ENCODE measurements at places on chromosomes 5 and 9. TPM values are rescaled to one million over a fixed set of nuclear protein-coding genes. Genes with fewer than 3 reads are reported as not detected.

DNA sequence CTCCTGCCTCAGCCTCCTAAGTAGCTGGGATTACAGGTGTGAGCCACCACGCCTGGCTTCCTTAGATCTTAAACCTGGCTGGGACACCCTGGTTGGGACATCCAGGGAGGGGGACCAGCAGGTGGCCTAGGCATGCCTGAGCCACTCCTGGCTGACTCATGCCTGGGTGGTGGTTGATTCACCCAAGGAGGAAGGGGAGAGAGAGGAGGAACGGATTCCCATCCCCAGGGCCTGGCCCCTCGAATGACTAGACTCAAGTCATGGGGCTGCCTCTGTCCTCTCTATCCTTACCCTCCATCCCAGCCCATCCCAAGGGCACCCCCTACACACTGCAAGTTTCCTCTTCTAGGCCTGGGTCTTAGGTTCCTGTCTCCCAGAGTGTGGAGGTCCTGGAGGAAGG is 12.7 kb downstream of the EEIG1 start:
- DNase-seq, result no peak
- H3K4me3 ChIP-seq, result no peak overlapping the region
- peaks cover 48% of the 10 kb centered on the region for H3K4me1 ChIP-seq

DNA sequence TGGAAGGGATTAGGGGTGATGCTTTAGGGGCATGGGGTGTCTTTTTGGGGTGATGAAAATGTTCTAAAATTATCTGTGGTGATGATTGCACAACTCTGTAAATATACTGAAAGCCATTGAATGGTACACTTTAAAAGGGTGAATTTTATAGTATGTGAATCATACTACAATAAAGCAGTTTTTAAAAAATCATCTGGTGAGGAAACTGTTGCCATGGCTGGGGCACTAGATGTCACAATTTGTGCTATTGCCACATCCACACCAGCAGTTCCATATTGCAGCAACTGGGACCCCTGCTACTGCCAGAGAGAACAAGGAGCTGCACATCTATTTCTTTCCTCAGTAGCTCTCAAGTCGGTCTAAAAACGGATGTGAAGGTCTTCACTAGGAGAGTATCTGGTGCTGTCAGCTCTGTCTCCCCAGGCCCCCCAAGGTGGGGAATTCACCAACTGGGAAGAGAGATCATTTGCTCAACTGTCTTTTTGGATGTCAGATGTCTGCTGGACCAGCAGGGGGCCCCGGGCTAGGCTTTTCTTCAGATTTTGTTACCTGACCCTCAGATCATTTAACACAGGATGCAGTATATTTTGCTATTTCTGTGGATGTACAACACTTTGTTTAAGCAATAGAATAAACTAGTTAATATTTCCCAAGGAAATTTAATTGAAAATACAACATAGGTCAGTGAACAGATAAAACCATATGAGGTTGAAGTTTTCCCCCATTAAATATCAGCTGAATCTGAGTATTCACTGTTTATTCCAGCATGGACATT is 13.2 kb downstream of the CMYA5 start:
- no peak overlapping the region for H3K4me3 ChIP-seq
- no peak overlapping the region for H3K27ac ChIP-seq
- no peaks in the 10 kb centered on the region for H3K27me3 ChIP-seq
- H3K4me1 ChIP-seq, result no peaks in the 10 kb centered on the region

- H3K4me1 ChIP-seq, result no peaks in the 10 kb centered on the region
- no peak overlapping the region for H3K4me3 ChIP-seq
- H3K27ac ChIP-seq, result no peak overlapping the region
Observed at GRCh38 chr5:40235471-40236400, 444.0 kb upstream of the PTGER4 start.

DNA sequence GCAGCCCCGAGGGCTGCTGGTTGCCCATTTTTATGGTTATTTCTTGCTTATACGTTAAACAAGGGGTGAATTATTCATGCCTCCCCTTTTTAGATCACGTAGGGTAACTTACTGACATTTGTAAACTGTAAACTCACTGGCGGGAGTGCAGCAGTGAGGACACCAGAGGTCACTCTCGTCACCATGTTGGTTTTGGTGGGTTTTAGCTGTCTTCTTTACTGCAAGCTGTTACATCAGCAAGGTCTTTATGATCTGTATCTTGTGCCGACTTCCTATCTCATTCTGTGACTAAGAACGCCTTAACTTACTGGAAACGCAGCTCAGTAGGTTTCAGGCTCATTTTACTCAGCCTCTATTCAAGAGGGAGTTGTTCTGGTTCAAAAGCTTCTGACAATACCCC is 155.0 kb upstream of the PRDM9 start:
- peak; percentile 20 for DNase-seq
- H3K4me1 ChIP-seq, result no peaks in the 10 kb centered on the region
- H3K36me3 ChIP-seq, result no peaks in the 10 kb centered on the region
- no peaks in the 10 kb centered on the region for H3K27me3 ChIP-seq

- DNase-seq, result no peak
- no peak overlapping the region for H3K27ac ChIP-seq
- H3K4me3 ChIP-seq, result no peak overlapping the region
- H3K4me1 ChIP-seq, result no peaks in the 10 kb centered on the region
Observed at GRCh38 chr5:51278539-51278938, 104.7 kb upstream of the ISL1 start.

- H3K36me3 ChIP-seq, result no peaks in the 10 kb centered on the region
- H3K4me3 ChIP-seq, result peak overlapping the region; percentile 87
- H3K27me3 ChIP-seq, result no peaks in the 10 kb centered on the region
- H3K4me1 ChIP-seq, result peaks cover 16% of the 10 kb centered on the region
Observed at GRCh38 chr5:14143841-14144585, 871 bp downstream of the TRIO start.

DNA sequence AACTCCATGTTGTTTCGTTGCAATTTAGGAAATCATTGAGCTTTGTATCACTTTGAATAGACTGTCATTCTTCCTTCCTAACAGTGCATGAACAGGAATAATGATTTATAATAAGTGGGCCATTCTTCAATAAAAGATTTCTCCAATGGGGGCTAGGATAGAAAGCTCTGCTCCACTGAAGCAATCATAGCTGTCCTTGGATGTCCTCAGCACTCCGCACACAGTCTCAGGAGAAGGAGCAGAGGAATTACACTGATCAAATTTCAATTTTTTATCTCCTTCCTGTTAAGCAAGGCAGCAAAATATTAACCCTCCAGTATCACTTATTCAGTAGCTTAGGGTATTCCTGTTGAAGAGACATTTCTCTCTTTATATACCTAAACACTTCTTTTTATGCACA is 532.7 kb upstream of the ST8SIA4 start:
- no peaks in the 10 kb centered on the region for H3K36me3 ChIP-seq
- H3K27me3 ChIP-seq, result no peaks in the 10 kb centered on the region
- no peak overlapping the region for H3K4me3 ChIP-seq
- no peaks in the 10 kb centered on the region for H3K4me1 ChIP-seq
- H3K27ac ChIP-seq, result no peak overlapping the region
- DNase-seq, result no peak

DNA sequence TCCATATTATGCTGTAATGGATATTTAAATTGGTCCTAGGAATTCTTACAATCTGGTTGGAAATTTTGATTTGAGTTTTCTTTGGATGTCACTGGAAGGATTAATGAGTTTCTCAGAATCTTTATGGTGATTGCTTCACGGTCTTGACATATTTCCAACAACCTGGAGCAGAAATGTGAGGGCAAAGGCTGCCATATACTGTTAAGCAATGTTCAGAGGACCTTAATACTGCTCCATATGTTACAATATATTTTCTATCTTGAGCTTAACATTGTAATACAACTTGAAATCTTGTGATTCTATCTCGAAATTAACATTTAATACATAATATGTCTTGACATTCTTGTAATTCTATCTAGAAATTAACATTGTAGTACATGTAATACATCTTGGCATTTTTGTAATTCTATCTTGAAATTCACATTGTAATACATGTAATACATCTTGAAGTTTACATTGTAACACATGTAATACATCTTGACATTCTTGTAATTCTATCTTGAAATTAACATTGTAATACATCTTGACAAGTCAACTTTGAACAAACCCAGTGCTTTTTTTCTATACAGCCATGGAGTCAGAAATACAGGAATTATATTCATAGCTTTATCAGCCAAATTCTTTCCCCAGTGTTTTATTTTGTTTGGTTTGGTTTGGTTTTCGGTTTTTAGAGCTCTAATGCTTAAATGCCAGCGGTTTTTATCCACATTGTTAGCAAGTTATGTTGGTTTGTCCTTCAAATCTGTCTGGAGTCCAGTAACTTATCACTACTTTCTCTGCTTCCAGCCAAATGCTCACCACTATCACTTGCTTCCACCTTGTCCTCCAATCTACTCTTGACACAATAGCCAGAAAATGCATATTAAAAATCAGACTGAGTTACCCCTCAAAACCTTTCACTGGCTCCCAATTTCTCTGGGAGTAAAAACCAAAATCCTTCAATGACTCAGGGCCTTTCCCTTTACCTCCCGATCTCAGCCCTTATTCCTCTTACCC is 3.0 kb upstream of the TUT7 start:
- no peaks in the 10 kb centered on the region for H3K27me3 ChIP-seq
- no peak overlapping the region for H3K27ac ChIP-seq
- H3K4me3 ChIP-seq, result no peak overlapping the region
- H3K36me3 ChIP-seq, result no peaks in the 10 kb centered on the region
- no peak for DNase-seq
- peaks cover 9% of the 10 kb centered on the region for H3K4me1 ChIP-seq

DNA sequence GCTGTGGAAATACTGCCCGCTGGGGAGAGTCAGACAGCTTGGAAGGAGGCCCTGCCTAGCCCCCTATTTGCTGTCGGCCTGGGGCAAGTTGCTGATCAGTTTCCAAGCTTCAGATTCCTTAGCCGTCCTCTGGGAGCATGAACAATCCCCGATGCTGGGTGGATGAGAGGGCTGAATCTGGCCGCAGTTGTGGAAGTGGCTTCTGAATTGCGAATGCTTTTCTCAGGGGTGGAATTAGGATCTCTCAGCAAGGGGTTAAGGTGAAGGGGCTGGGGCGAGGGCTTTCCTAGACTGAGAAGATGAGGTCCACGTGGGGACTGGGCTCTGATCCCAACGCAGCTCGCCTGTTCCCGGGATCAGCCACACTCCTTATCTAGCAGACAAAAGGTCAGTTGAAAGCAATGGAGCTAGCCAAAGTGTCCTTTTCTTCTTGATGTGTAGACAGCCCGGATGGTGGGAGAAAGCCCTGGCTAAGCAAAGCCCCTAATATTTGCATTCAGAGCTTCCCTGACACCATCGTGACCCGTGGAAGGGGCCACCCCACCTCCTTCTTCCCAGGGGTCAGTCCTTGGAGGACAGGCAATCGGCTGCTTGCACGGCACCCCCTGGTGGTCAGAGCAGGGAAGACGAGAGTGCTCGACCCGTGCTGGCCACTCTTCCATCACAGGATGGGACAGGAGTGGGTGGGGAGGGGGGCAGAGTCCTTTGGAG is 54.9 kb downstream of the COL15A1 start:
- peaks cover 27% of the 10 kb centered on the region for H3K4me1 ChIP-seq
- DNase-seq, result peak; percentile 64
- H3K27me3 ChIP-seq, result no peaks in the 10 kb centered on the region
- H3K36me3 ChIP-seq, result no peaks in the 10 kb centered on the region

DNA sequence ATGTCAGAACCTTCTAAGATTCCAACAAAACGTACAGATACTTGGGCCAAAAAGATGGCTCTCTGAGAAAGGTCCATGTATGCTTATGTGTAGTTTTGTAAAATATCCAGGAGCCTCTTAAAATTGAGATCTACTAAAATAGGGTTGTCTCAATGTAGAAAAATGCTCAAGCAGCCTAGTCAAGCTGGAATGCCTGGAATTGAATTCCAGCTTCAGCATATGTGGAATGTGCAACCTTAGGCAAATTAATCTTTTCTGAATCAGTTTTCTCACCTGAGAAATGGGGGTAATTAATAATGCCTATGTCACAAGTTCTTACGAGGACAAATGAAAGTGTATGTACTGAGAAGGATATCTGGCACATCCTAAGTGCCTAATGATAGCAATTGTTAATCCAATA is 662.4 kb downstream of the DTWD2 start:
- DNase-seq, result no peak
- H3K36me3 ChIP-seq, result no peaks in the 10 kb centered on the region
- no peaks in the 10 kb centered on the region for H3K27me3 ChIP-seq

DNA sequence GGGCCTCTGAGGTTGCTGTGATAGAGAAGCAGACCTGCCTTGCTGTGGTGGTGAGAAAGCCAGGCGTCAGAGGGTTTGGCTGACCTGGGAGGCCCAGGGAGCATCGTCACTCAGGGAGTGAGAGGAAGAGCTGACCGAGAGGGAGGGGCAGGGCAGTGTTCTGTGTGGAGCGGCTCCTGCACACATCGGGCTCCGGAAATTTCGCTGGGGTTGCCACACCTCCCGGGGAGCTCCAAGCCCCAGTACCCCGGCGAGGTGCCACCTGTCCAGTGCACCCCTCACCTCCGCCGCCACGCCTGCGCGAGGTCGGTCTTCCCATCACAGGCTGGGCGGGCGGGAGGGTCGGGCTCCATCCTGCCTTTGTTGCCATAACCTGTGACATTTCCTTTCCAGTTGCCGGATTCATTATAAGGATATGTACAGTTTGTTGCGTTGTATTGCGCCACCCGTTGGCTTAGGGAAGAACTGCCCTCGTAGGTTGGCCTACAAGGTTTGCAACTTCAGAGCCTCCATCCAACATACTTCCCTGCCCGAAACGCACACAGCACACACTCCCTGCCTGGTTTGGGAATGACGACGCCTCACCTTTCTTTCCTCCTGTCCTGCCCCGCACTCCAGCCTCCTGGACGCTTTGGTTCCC is 223.2 kb downstream of the CACNA1B start:
- H3K4me3 ChIP-seq, result no peak overlapping the region
- no peaks in the 10 kb centered on the region for H3K27me3 ChIP-seq
- H3K4me1 ChIP-seq, result no peaks in the 10 kb centered on the region
- no peak for DNase-seq
- no peaks in the 10 kb centered on the region for H3K36me3 ChIP-seq

- H3K4me1 ChIP-seq, result no peaks in the 10 kb centered on the region
- DNase-seq, result no peak
- H3K27ac ChIP-seq, result no peak overlapping the region
- H3K36me3 ChIP-seq, result no peaks in the 10 kb centered on the region
- no peaks in the 10 kb centered on the region for H3K27me3 ChIP-seq
- no peak overlapping the region for H3K4me3 ChIP-seq
Observed at GRCh38 chr9:1726993-1727759, 288.0 kb upstream of the SMARCA2 start.

GRCh38 chr5:115586525-115587146 is 15.6 kb downstream of the TICAM2 start:
- no peak for DNase-seq
- H3K4me1 ChIP-seq, result no peaks in the 10 kb centered on the region
- H3K27ac ChIP-seq, result no peak overlapping the region
- H3K36me3 ChIP-seq, result no peaks in the 10 kb centered on the region

DNA sequence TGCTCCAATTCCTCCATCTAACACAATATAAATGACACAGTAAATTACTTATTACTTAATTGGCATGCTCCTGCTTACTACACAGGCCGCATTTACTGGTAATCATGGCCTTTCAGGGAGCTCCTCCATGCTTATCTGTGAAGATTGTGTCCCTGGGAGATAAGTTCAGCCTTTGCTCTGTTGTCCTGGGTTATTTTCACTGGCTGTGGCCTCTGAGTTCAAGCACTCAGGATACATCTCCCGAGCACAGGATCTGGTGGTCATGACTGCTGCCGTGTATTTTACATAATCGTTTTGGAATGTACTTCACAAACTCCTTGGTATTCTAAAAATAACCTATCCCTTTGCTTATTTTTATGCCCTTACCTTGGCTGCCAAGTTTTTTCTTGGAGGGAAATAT is 215.7 kb downstream of the ICE1 start:
- DNase-seq, result no peak
- no peaks in the 10 kb centered on the region for H3K36me3 ChIP-seq
- H3K27me3 ChIP-seq, result no peaks in the 10 kb centered on the region
- H3K4me3 ChIP-seq, result no peak overlapping the region
- H3K27ac ChIP-seq, result no peak overlapping the region

MZB1 gene
- 8.8 TPM for total RNA-seq

PAM gene
- total RNA-seq, result 237 TPM

IFNA2 gene
- total RNA-seq, result not detected

SHROOM1 gene
- 15.8 TPM for total RNA-seq

TRUB2 gene
- total RNA-seq, result 23.0 TPM

FOXD4L4 gene
- 0.50 TPM for total RNA-seq

SPINK7 gene
- total RNA-seq, result not detected

UAP1L1 gene
- total RNA-seq, result 28.1 TPM
